ENCODE measurements at places on chromosomes 1 and 21.

- DNase-seq, result no peak
Measured at GRCh38 chr1:201982082-201982622, 296 bp upstream of the RNPEP start.

DNA sequence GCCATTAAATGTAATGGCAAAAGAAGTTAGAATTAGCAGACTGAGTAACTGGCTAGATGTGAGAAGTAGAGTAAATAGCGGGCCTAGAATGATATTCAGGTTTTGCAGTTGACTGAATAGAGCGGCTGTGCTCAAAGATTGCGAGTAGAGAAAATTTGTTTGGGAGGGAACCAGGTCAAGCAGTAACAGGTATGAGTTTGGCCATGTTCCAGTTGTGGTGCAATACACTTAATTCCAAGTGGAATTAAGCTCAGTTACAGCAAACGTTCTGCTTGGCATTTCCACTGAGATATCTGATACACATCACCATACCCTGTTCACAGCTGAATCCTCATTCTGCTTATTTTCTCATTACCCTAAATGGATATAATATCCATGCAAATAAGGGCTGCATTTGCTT, 1382.9 kb downstream of the MRPL39 start:
- DNase-seq, result no peak

GRCh38 chr1:216926720-216927510, 203.7 kb upstream of the ESRRG start:
- DNase-seq, result no peak

GRCh38 chr1:101520302-101520701, 283.5 kb downstream of the S1PR1 start:
- no peak for DNase-seq

DNA sequence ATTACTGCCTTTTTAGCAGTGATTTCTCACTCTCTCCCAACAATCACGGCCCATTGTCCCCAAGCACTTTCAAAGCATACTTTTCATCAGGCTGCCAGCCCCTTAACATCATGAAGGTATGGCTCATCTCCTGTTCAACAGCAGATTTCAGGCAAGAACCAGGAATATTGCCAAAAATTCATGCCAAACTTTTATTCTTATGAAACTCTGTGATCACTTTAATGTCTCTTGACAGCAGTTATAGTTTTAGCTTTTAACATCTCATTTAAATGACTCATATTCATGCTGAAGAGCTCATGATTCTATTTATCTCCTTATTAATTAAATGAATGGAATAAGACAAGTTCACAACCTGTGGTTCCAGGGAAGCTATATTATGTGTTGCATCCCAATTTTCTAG, 235.1 kb downstream of the GRIK1 start:
- DNase-seq, result no peak

GRCh38 chr1:41487126-41488039, 2.9 kb upstream of the EDN2 start:
- no peak for DNase-seq

DNA sequence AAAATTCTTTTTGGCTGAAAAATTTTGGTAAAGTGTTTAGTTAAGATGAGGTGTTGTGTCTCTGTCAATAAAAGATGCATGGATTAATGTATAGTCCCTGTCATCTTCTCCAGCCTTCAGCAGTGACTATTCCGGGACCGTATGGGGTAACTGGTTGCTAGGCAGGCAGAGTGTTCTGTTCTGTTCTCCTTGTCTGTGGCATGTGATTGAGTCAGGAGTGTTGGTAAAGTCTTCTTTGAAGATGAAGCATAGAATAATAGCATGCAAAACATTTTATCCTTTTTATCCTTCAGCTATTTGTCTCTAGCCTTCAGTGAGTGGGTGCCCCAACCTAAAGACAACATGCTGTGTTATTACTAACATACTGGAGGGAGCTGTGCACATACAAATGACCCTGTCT, 74.6 kb downstream of the RGL1 start:
- no peak for DNase-seq

GRCh38 chr1:203549309-203549708, 55.4 kb downstream of the OPTC start:
- no peak for DNase-seq

DNA sequence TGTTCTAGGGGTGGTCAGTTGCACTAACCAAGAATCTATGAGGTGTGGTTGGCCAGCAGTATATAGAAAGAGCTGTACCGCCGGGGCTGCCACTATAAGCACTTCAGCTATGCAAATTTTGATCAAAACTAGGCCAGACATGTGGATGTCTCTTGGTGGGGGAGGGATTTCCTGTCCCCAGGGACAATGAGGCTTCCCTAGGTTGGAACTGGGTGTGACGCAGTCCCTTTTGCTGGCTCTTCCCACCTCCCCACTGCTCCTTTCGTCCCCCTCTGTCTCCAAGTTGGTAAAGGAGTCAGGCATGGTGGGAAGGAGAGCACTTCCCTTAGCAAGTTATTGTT, 13.6 kb downstream of the SDCCAG8 start:
- DNase-seq, result no peak

DNA sequence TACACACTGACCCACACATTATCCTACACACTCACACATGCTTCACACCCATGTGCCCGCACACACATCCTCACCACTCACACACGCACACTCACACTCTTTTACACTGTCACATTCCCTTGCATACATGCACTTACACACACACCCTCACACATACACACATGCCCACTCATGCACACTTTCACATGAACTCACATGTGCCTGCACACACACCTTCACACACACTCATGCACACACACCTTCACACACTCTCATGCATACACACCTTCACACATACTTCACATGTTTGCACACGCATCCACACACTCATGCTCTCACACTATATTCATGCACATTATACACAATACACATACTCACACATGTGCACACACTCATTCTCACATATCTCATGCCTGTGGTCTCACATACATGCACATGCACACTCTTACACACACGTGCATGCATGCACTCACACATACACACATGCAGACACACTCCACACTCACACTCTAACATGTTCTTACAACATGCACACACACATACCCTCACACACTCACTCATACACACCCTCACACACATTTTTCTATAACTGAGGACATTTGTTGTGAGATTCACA, 42.3 kb downstream of the RXRG start:
- no peak for DNase-seq

DNA sequence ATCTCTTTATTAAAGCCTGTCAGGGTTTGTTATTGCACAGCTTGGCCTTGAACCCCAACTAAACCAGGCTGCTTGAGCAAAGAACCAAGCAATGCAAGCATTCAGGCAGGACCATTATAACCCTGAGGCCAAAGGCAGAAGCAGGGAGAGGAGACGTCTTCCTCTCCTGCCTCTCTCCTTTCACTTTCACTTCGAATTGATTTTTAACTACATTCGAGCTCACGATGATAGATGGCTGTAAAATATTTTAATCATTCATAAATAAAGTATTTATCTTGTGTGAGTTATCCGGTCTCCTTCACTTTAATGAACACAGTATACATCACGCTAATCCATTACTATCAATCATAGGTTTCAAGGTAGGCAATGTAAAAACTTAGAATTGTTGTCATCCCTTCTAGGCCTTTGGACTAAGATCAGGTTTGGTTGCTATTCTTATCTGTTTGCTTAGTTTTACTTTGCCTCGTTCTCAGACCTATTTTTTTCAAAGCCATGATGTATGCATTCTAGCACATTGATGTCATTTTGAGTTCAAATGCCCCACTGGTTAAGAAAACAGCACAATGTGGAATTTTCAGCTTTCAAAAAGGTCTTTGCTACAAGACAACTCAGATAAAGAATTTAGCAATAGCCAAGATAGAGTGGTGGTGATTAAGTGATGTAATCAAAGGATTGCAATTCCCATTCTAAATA, 480.2 kb upstream of the RUNX1 start:
- DNase-seq, result no peak

GRCh38 chr1:1176931-1177330, 3.3 kb downstream of the TTLL10 start:
- DNase-seq, result no peak

DNA sequence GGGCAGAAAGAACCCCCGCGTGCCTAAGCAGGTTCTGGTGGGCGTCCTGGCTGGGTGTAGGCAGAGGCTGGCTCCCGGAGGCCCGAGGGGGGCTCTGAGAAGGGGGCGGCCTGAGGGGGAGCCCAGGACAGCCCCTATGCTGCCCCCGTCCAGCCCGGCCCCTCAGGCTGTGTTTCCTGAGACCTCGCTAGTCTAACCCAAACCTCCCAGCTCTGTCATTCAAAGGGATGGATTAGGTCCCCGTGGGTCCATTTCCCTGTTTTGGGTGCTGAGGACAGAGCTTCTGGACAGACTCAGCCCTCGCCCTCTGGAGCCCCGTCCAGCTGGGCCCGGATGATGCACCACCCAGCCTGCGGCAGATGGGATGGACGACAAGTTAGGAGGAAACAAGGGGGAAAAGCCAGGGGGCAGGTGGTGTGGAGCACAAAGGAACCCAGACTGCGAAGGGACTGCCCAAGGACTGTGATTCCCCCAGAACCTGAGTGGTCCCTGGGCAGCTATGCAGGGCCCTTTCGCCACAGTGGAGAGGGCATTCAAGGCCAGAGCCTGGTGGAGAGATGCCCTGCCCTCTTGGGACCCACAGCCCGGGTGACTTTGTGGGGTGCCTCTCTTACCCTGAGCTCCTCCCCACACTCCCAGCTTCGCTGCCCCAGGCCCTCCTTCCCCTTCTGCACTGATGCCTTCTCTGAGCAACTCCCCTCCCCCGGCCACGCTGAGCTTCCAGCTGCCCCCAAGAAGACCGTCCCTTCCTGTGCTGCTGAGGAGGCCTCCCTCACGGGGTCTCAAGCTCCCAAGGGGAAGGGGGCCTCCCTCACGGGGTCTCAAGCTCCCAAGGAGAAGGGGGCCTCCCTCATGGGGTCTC, 2.8 kb downstream of the HES4 start:
- DNase-seq, result no peak

DNA sequence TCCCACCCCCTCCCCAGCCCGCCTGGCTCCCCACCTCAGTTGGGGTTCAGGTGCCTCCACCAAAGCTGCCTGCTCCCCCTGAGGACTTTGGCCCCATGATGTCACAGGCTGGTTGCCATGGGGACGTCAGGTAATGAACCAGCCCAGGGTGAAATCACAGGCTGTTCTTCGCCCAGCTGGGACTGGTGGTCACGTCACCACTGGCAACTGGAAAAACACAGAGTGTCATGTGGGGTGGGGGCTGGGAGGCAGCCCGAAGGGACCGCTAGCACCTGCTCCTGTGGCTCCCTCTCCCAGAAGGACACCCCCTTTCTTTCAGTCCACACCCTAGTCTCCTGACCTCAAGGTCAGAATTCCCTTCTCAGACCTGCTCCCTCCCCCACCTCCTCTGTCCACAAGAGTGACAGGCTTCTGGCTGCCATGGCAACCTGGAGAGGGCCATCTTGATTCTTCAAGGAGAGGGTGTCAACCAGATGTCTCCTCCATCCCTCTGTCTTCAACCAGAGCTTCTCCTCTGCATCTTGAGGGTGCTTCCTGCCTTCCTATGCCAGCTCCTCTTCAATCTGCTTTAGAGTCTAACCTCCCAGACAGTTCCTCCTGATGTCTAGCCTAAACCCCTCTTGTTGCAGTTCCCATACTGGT, 6.2 kb downstream of the FAM131C start:
- DNase-seq, result no peak

DNA sequence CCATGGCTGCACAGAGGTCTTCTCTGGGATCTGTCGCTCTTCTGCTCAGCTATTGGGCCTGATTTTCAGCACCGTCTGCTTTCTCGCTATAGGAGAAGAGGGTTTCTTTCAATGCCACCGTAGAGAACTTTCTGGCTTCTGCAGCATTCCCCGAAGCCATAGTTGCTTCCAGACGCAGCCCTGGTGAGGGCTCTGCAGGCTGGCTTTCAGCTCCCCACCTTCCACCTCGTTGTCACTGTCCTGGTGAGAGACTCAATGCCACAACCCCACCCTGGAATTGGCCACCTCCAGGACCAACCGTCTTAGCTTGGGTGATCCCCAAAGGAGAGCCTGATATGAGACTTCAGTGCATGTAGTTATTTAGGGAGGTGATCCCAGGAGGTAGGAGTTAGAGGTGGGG, 12.0 kb upstream of the PRKCZ start:
- no peak for DNase-seq

GRCh38 chr1:166740668-166741276, 98.5 kb upstream of the POGK start:
- DNase-seq, result no peak

DNA sequence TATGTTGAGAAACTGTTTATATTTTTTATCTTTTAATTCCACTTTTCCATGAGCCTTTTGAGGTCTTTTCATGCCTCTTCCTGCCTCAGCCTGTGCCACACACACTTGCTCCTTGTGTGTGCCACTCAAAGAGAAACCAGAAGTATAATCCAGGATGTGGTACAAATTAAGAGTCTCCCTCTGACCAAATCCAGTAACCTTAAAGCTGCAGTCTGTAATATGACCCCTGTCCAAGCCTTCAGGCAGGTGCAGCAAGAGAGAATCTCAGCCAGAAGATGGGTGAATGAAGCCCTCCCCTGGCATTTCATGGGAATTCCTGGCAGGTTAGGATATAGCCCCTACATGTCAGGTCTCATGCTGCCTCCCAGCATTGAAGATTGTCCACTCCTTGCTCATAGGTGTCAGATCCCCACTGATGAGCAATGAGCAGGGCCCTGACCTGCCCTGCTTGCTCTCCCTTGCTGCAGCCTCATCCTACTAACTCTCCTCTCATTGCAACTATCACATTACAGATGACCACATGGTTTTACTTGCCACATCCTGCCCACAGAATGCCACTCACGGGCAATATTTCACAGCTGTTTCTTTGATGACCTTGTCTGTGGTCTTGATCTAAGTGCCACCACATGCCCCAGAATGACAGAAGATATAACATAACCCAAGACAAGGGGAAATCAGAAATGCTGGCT, 169.3 kb downstream of the SEC16B start:
- DNase-seq, result no peak

DNA sequence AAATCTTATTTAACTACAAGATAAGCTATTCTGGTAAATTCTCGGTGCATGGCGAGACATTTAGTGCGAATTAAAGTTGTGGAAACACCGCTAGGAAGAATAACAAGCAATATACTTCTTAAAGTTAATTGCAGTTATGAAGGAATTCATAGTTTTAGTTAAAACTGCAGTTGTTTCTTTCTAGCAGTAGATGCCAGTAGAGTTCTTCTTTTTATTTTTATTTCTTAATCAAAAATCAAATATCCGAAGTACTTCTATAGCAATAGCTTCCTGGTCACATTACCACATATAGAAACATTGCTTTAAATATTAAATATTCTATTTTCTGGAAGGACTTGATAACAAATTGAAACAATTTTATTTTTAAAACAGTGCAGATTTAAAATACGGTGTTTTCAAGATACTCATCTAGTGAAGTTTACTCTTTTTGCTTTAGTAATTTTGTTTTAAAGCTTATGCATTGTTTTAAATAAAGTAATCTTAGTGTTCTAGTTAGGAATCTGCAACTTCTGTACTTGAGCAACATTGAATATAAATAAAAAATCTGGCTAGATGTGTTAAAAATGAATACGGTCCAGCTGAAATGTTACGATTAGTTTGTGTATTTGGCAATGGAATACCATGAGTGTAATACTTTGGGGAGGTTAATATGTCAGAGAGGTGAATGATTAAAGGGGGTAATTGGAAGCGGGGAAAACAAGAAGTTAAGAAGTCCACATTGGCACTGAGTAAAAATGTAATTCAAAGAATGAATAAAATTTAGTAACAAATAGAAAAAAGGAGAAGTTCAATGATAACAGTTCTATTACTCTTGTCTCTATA, 2.7 kb upstream of the PRKACB start:
- no peak for DNase-seq

- no peak for DNase-seq
Measured at GRCh38 chr21:14687268-14687625, 141.1 kb upstream of the SAMSN1 start.

GRCh38 chr1:206573319-206573718, 38.9 kb downstream of the EIF2D start:
- DNase-seq, result no peak
